ENCODE measurements at places on chromosomes 1 and 21.

DNA sequence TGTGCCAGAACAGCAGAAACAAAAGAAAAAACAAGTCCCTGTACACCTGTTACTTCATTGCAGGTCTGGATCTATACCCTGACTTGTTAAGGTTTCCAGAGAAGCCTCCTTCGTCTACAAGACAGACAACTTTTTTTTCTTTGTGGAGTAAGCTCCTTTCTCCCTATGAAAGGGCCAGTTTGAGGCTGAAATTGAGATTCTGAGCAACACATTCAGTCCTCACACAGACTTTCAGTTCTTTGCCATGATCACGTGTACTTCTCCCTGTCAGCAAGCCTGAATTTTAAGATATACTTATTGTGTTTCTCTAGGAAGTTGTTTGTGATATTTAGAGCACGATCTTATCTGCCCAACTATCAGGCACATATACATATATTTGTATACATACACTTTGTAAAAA lies 374.0 kb downstream of the NTNG1 start:
- DNase-seq = no peak

- DNase-seq = no peak
These were observed 11.5 kb upstream of the THRAP3 start for GRCh38 chr1:36212782-36213181.

DNA sequence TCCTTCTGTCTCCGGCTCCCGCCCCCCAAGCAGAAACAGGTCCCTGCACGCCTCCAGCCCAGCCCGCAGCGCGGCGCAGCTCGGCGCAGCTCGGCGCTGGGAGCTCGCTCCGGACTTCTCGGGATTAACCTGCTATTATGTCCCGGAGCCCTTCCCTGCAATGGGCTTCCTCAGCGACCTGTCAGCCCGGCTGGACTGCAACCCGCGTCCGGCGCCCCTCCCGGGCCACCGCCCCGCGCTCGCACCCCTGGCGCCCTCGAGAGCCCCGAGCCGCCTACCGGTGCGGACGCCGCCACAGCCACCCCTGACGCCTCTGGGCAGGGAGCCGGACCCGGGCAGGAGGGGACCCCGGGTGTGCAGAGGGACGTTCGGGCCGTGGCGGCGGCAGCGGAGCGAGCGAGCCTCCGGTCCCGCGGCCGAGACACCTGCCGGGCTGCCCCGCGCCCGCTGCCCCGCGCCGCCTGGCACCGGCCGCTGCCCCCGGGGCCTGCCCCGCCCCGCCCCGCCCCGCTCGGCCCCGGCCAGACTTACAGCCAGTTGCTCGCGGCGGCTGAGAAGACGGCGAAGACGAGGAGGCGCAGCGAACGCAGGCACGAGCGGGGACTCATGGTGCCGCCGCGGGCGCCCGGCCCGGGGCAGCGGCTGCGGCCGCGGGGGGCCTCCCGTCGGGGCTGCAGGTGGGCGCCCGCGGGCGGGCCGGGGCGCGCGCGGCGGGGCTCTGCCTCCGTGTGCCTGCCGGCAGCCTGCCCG lies 407 bp downstream of the WNT4 start:
- DNase-seq = no peak

DNA sequence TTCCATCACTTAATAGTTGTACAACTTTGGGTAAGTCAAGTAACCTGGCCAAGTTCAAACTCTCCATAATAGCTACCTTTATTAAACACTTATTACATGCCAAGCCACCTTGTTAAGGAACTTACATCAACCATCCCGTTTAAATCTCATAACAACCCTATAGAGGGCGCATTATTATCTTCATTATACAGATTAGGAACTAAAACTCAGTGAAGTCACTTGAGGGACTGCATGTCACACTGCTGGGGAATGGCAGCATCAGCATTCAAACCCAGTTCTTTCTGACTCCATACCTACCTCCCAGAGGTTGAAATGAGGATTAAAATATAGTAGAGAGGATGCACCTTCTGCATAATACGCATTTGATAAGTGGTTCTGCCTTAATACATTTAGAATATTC lies 47.1 kb upstream of the PLA2G2C start:
- DNase-seq = peak; percentile 45

- DNase-seq = no peak
These were observed 1.5 kb downstream of the CD2 start for GRCh38 chr1:116755681-116756080.

GRCh38 chr1:23557471-23558124 lies 1.7 kb downstream of the ID3 start:
- no peak for DNase-seq

GRCh38 chr1:56688522-56689026 lies 43.5 kb downstream of the PRKAA2 start:
- peak; percentile 19 for DNase-seq

DNA sequence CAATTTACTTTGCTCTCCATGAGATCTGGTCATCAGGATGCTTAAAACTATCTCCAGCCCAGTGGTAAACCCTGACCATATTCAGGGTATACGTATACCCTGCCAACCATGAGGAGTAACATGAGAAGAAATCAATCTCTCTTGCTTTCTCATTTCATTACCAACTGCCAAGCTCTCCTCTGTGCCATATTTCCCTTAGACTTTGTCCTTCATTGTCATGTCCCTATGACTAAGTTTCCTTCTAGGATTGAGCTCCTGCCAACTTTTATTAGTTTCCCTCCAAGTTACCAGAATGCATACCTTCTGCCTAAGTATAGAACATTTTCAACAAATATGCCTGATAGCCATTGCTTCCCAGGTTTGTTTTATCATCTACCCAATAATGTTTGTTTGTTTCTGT lies 1113.9 kb upstream of the B3GALT2 start:
- DNase-seq = no peak

GRCh38 chr1:50103615-50104081 lies 5.1 kb upstream of the ELAVL4 start:
- DNase-seq = no peak

DNA sequence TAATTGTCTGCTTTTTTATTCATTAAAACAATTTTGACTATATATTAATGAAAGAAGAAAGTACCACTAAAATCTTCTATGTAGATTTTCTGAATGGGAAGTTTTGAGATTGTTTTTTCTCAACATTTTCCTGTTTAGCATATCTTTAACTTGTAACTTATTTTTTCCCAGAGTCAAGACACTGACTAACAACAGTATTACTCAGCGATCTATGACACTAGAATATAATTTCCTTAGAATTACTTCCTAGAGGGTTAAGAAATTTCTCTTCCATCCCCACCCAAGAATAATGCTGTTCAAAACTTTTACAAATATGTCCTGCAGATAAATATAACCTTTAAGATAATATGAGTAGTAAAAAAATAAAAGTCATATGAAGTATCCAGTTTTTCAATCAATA lies 218.2 kb upstream of the NR5A2 start:
- DNase-seq = no peak

DNA sequence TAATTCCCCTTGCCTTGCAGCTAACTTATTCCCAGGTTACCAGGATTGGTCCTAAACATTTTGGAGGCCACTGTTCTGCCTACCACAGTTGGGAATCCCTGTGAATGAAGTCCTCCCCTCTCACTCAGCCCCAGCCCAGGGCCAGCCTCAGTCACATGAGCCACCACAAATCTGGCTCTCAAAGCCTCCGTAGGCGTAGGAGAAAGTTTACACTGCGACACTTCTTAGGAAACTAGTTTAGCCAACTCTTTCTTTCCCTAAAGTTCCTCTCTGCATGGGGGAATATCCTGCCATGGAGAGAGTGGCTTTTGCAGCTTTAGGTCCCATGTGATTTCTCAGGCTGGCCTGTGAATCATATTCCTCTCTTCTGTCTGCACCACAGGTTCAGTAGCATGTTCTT lies 45.7 kb upstream of the ETV3 start:
- DNase-seq = no peak

DNA sequence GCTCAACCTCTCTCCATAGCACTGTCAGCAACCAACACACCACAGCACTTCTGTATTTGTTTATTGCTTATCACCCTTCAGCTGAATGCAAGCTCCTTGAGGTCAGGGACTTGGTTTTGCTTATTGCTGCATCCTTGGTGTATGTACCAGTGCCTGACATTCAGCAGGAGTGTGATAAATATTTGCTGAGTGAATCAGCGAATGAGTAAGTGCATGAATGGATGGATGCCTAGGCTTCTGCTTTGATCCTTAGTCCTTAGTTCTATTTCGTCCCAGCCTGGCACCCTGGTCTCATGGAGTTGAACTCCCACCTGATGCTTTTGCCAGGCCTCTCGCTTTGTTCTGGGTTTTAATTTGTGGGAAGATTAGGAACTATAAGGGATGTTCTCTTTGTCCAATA lies 88.2 kb downstream of the ZSCAN20 start:
- DNase-seq = no peak

DNA sequence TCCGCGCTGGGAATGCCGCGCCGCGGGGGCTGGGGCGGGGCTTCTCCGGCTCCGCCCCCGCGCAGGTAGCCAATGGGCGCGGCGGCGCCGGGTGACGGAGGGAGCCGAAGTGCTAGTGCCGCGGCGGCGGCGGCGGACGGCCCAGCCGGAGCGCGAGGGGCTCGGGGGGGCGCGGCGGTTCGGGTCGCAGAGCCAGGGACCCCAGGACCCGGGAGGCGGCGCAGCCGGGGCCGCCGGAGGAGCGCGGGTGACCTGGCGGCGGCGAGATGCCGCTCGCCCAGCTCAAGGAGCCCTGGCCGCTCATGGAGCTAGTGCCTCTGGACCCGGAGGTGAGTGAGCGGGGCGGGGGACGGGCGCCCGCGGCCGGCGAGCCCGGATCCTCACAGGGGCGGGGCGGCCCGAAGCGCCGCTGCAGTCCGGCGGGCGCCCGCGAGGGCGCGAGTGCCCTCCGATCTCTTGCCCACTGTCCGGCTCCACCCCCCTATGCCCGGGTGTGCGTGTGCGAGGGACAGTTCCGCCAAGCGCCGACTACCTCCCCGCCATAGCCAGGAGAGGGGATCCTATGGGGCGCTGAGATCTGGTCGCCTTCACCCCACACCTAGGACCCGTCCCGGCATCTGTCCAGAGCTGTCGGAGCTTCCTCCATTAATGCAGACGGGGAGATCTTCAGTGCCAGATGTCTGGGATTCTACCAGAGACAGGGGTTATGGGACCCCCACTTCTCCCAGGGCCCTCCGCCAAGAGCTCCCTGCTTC lies at the start of gene RPS6KA1:
RPS6KA1 (plus strand) TSS at position 107 of the 755 bp plus-strand sequence; CDS start at position 267, 160 bp downstream.
- DNase-seq = peak; percentile 29

DNA sequence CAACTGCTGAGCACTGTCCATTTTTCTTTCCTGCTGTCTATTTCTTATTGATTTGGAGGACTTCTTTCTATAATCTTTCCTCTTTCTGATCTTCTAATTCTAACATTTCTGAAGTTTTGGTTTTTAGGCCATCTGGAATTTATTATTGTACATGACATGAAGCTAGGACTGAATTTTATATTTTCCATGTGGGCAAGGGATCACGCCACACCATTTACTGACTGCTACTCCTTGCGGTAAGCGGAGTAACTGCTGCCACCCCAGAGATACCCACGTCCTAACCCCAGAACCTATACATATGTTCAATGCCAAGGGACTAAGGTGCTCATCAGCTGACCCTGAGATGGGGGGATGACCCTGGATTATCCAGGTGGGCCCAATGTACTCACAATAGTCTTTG lies 70.6 kb downstream of the NPHP4 start:
- no peak for DNase-seq

DNA sequence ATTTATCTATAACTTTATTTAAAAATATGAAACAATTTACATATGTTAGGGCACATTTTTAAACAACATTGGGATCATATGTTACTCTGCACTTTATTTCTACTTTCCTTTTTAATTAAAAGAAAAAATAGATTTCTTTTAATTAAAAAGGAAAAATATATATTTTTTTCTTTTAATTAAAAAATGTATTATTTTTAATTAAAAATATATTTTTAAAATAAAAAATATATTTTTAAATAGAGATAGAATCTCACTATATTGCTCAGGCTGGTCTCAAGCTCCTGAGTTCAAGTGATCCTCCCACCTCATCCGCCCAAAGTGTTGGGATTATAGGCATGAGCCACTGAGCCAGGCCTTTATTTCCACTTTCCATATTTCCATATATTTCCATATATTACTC lies 36.7 kb downstream of the WARS2 start:
- no peak for DNase-seq

- no peak for DNase-seq
These were observed 63.7 kb upstream of the ANGPTL1 start for GRCh38 chr1:178934546-178934945.

DNA sequence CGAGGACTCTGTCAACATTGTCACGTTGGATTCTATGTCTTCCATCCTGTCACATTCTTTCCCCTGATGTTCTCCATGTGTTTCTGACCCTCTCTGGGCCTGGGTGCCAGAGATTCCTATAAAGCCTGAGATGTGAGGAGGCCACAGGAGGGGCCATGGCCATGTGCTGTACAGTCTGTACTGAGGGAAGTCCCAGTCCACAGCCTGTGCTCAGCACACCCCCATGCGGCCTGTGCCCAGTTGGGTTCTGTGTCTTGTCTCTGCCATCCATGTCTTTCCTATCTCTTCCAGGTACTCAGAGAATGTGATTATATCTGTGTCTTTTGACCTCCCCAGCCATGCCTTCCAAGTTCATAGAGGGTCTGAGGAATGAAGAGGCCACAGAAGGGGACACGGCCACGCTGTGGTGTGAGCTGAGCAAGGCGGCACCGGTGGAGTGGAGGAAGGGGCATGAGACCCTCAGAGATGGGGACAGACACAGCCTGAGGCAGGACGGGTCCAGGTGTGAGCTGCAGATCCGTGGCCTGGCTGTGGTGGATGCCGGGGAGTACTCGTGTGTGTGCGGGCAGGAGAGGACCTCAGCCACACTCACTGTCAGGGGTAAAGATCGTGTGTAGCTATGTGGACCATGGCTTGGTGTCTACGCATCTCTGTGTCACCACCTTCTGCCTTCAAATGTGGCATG lies 86.1 kb downstream of the OBSCN start:
- DNase-seq = no peak

DNA sequence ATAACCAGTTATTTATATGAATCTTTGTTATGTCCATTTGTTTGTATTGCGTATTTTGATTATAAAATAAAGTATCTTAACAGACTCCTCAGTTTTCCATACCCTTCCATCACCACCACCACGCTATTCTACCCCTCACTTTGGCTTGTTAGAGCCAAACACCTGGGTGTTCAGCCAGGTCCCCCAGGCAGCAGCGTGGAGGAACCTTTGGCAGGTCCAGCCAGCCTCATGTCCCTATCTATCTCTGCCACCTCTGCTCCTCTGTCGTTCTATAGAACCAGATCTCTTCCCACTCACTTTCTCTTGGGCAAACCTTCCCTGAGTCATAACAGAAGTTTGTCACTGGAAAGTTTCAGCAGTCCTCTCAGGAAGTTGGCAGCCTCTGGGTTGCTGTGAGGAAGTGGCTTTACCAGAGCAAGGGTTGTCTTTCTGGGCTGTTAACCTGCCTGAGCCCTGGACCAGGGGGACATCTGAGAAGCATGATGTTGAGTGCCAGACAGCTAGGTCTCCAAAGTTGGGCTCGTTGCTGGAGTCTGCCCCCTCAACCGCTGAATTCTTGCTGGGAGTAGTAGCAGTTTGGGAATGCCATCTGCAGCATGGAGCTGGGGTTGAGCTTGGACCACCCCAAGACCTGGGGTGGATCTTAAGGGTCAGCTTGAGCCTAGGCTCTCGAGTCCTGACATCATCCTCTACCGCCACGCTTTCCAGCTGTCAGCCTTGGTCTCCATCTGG lies 996 bp upstream of the SH3BGRL3 start:
- peak; percentile 35 for DNase-seq

Data from amniotic stem cell (primary cell).